Progenitor cell of endocrine pancreas (in vitro differentiated cells): ENCODE measurements at places on chromosomes 3 and 15.

- H3K36me3 ChIP-seq = no peaks in the 10 kb centered on the region
- H3K27ac ChIP-seq = no peak overlapping the region
- no peaks in the 10 kb centered on the region for H3K27me3 ChIP-seq
- no peak overlapping the region for H3K4me3 ChIP-seq
These were observed 15.7 kb upstream of the RPS27L start for GRCh38 chr15:63172851-63173451.

DNA sequence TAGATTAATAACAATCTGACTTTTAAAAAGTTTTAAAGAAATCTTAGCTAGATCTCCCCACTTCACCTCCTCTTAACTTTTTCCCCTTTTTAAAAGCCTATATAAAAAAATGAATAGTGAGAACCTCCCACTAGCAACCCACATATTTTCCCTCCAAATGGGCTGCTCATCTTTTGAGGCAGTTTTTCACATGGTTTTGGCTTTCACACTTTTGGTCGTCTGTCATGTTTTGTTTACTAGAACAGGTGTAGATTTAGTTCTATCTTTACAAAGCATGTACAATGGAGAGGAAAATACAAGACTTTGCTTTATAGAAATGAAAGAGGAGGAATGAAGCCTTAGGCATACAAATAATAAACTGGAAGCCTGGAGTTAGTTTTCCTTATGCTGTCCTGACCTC, 126.7 kb upstream of the EOMES start:
- no peak overlapping the region for H3K27ac ChIP-seq
- DNase-seq = no peak
- peaks cover 8% of the 10 kb centered on the region for H3K36me3 ChIP-seq
- H3K4me1 ChIP-seq = no peaks in the 10 kb centered on the region
- no peak overlapping the region for H3K4me3 ChIP-seq

- H3K4me3 ChIP-seq = no peak overlapping the region
- no peak overlapping the region for H3K27ac ChIP-seq
- H3K4me1 ChIP-seq = peaks cover 4% of the 10 kb centered on the region
- H3K27me3 ChIP-seq = peaks cover 3% of the 10 kb centered on the region
- DNase-seq = no peak
These were observed 364.9 kb upstream of the RBMS3 start for GRCh38 chr3:28915741-28916500.

GRCh38 chr3:43061101-43061895, 44.6 kb downstream of the POMGNT2 start:
- H3K36me3 ChIP-seq = peaks cover 2% of the 10 kb centered on the region
- H3K27me3 ChIP-seq = no peaks in the 10 kb centered on the region
- no peak for DNase-seq
